Stimulated activated CD8-positive, alpha-beta memory T cell treated with anti-CD3 and anti-CD28 coated beads, Interleukin-4, amount 100 ng/mL, for 1 hour (primary cell): ENCODE measurements at places on chromosomes 1 and 21.

DNA sequence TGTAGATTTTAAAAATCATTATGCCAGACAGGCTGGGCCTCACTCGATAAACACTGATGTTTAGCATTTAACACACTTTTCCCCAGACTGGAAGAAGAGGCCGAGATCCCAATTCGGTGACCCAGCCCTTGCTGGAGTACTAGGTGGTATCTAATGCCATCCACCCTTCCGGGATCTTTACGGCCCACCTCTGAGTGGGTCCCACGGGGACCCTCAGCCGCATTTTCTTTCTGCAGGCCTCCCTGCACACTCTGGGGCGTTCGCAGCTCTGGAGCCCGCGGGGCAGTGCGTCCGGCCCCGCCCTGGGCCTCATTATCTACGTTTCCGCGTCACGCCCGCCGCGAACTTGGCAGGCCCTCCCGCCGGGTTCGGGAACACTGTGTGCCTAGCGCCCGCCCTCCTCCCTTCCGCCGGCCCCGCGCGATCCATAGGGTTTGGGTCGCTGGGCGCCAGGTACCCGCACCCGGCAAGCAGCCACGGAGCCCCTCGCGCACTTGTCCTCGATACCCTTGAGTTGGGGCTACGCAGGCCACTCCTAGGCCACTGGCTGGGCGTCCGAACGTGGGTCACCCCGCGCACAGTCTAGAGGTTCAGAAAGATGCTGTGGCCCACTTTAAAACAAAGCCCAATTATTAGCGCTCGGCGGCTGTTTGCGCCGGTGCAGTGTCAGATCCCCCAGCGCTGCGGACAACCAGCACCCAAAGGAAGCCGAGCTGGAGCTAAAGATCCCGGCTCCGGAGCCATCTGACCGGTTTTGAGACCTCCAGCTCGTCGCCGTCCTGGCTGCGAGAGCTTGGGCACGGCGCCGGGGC lies 950 bp upstream of the EVA1C start:
- DNase-seq: no peak

DNA sequence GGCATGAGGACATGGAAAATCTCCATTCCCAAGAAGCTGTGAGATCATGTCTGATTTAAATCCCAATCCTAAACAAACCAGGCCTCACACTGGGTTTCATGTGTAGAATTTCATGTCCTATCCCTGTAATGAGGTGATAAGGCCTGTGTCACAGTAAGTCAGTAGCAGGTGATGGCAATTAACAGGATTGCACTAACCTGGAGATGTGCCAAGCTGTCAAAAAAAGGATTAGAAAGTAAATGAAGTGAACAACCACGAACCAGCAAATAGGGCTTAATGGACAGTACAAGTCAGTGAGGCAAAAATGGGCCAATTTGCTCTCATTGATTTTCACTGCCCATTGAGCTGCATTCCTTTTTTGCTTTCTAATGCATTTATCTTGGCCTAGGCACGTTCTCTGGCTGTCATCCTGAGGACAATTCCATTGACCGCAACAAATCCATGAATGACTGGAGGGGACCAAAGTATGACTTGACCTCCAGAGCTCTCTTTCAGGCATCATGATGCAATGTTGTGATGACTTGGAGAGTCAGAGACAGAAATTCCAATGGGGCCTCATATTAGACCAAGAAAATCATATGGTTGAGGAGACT lies 673.6 kb upstream of the ADGRL2 start:
- DNase-seq: no peak

DNA sequence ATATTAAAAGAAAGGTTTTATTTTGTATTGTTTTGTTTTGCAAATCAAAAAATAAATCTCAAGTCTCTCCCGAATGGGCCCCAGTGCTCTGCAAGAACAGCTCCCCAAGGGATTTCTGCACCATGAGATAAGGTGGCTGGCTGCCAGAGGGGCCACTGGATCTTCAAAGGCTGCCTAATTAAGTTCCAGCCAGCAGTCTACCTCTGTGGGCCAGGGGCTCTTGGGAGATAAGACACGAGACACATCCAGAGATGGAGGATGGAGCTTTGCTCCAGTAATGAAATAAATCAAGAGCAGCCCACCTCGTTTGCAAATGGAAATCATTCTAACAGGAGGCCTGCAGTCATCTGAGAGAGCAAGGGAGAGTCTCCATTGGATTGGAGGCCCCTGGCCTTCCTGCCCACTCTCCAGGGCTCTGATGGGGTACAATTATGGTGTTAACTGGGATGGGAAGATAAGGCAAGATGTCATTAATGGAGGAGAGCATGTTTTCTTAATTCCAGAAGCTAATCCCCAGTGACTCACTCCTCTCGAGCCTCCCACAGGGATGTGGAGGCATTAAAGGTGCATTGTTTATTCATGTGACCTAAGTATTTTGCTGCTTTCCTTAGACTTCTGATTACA lies 155.2 kb upstream of the KAZN start:
- no peak for DNase-seq

DNA sequence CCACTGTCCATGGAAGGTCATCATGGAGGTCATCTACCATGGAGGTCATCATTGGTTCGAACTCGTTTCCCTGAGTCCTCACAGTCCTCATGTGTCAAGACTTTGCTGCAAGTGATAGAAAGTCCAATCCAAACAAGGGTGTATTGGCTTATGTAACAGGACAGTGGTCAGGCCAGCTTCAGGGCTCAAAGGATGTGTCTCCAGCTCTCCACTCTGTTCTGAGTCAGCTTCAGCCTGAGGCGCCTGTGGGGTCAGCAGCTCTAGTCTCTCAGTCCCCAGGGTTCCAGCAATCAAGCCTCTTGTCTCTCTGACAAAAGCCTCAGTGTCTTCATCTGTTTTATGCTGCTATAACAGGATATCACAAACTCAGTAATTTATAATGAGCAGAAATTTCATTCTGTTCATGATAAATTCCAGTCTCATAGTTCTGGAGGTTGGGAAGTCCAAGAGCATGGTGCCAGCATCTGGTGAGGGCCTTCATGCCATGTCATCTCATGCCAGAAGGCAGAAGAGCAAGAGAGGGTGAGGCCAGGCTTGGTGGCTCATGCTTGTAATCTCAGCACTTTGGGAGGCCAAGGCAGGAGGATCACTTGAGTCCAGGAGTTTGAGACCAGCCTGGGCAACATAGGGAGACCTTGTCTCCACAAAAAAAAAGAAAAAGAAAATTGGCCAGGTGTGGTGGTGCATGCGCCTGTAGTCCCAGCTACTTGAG lies 19.5 kb downstream of the A3GALT2 start:
- DNase-seq: no peak

GRCh38 chr1:4655674-4656532 lies 1.5 kb downstream of the AJAP1 start:
- DNase-seq: no peak

DNA sequence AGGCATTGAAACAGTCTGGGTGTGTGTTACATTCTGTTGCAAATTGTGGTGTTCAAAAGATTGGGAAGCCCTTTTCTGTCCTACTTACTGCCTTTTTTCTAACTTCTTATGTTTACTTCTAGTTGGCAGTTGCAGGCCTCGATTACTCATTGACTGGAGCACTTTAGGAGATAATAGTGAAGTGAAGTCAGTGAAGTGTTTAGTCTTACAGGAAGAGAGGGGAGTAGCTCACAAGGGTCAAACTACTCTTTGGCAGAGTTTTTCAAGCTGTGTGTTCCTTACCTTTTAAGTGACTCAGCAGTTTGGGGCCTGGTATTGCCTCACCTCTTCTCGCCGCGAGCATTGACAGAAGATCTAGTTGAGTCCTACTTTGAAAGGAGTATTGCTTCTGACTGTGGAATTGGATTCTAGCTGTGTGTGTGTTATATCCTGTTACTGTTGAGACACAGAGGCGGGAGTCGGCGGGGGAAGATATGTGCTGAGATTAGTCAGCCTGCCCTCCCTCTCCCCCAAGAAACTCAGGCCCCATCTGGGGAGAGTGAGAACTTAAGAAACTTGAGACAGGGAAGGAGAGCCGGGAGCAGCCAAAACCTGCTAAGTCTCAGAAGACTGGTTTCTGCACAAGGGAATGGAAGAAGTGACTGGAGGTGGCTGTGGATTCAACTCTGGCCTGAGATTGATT lies 19.3 kb downstream of the AHCYL1 start:
- DNase-seq: no peak

- DNase-seq: no peak
Measured at GRCh38 chr1:81654147-81654546, 146.6 kb upstream of the ADGRL2 start.

GRCh38 chr1:233281711-233282581 lies 13.6 kb downstream of the PCNX2 start:
- no peak for DNase-seq

DNA sequence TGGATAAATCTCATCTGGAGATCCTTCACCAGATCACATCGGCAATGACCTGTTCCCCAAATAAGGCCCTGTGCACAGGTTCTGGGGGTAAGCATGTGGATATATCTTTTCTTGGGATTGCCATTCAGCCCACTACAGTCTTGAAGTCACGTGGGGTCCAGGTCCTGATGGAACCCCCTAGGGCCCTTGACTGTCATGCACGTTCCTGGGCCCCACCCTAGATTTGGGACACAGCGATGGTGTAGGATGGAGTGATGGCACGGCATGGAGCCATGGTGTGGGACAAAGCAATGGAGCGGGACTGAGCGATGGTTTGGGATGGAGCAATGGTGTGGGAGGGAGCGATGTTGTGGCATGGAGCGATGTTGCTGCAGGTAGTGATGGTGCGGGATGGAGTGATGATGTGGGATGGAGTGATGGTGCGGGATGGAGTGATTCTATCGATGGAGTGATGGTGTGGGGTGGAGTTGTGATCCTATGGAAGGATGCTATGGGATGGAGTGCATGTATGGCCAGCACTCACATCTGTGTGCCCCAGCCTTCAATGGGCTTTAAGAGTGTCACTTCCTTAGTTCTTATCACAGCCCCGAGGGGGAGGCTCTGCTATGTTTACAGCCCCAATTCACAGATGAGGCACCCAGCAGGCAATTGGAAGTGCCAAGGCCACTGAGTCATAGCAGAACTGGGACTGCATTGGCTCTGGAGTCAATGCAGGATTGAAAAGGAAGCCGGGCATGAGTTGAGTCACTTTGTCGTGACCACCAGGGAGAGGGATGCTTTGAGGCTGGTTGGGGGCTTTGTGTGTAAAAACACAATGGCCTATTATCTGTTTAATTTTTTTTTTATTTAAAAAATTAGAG lies 97.0 kb upstream of the C1orf174 start:
- no peak for DNase-seq

DNA sequence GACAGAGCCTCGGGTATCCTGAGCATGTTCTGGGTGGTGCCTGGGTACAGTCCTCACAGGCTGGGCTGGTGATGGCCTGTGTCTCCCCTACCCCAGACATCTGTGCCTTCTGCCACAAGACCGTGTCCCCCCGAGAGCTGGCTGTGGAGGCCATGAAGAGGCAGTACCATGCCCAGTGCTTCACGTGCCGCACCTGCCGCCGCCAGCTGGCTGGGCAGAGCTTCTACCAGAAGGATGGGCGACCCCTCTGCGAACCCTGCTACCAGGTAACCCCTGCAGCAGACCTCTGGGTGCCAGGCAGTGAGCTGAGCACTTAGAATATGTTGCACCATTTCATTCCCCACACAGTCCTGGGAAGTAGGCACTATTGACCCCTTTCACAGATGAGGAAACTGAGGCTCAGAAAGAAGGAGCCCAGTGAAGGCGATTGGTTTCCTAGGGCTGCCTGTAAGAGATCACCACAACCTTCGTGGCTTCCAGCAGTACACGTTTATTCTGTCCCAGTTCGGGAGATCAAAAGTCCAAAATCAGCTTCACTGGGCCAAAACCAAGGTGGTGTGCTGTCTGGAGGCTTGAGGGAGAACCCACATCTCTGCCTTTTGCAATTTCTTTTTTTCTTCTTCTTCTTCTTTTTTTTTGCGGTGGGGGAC lies 11.8 kb downstream of the FBLIM1 start:
- DNase-seq: no peak

DNA sequence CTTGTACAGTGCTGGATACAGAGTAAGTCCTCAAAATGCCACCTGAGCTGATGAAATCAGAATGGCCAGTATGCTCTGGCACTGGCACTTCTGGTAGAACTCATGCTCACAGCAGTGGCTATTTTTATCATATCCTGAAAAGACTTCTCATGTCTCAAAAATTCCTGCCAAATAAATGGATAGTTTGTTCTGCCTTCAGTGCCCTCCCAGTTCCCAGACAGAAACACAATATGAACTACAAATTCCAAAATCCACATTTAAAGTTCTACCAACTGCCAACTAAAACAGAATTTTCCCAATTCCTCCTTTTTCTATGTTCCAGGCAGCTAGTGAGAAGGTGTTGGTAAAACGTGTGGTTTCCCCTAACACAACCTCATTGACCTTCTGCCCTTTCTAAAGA lies 51.4 kb upstream of the RGS1 start:
- DNase-seq: no peak

GRCh38 chr1:21572735-21573277 lies 63.6 kb downstream of the ALPL start:
- DNase-seq: no peak

- no peak for DNase-seq
Measured at GRCh38 chr1:55143684-55144083, 71.5 kb downstream of the USP24 start.

DNA sequence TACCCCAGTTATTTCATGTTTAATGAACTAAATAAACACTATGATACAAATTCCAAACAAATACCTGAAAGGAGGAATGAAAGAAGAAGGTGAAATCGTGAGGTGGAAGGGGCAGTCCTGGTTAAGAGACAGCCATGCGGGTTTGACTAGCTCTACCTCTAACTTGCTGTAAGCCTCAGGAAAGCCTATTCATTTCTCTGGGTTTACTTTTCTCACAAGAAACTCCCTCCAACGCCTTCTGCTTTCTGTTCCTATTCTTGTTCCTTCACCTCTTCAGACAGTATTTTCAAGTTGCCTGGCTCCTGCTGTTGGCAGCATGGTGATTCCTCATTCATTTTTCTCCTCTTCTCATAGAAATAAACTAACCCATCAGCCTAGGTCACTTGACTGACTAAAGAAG lies 92.4 kb downstream of the NTPCR start:
- DNase-seq: no peak

DNA sequence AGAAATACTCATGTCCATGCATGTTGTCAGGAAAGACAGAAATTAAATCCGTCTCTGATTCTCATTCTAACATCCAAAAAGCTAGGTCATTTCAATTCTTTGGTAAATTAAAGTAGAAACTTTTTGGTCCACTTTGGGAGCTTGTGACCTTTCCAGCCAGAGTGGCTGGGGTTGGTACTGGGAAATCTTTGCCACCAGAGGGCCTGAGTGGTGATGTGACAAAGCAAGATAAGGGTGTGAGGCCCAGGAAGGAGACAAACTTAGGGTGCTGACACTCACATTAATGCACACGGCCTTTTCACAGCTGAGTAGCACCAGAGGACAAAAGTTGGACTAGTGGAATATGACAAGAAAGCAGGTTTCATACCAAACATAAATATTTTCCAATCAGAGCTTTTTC lies 144.3 kb downstream of the DNM3 start:
- DNase-seq: no peak

DNA sequence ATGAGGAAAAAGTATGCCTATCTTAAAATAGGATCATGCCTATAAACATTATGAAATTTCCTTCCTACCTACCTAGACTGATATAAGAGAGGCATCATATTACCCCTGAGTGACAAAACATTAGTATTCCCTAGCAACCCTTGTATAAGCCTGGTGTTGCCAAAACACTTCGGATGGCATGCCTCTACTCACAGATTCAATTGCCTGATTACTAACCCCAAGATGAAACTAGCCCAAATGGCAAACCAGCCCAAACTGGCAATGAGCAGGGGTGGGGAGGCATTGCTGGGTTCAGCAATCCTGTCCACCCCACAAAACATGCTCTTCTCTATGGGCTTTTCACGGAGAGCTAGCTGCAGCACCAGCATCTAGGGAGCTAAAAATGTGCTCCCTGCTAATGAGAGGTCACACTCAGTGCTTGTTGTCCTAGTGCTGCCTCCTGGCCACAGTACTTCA lies 13.9 kb downstream of the PALMD start:
- DNase-seq: no peak

- DNase-seq: no peak
Measured at GRCh38 chr1:31725777-31726535, 22.1 kb upstream of the COL16A1 start.
